ENCODE measurements at places on chromosomes 6 and 20.

- no peak for DNase-seq
Measured at GRCh38 chr20:47984437-47984836, 199.2 kb upstream of the SULF2 start.

GRCh38 chr20:58461899-58462298 is 53.3 kb downstream of the APCDD1L start:
- DNase-seq: no peak

DNA sequence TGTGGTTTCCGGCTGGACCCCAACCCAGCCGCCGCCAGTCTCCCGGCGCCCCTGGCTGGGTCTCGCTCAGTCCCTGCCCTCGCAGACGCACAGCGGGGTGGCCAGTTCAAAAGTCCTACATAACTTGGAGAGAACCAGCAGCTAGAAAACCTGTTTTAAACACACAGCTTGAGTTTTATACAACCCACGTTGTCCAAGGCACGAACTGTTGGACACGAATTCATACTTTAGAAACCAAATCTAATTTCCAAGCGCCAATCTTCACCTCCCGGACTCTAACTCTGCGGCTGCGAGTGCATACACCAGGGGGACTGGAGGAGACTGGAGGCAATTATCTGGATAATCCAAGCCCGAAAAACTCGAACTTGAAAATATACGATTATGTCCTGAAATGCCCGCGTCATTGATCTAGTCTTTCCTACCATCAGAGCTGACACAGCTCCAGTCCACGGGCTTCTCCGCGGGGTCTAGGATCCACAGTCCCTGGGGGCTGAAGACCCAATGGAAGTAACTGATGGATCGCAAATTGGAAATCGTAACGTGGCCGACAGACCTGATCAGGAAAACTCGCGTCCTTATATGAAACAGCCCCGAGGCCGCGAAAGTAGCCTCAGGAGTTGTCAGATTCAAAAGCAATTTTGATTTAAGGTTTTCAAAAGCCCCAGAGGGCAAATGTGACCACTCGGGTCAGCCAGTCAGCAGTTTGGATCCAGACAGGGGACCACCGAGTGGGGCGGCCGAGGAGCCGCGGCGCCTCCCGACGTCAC is 843 bp upstream of the HEY2 start:
- no peak for DNase-seq

GRCh38 chr6:152189736-152190135 is 382.3 kb downstream of the ESR1 start:
- no peak for DNase-seq

DNA sequence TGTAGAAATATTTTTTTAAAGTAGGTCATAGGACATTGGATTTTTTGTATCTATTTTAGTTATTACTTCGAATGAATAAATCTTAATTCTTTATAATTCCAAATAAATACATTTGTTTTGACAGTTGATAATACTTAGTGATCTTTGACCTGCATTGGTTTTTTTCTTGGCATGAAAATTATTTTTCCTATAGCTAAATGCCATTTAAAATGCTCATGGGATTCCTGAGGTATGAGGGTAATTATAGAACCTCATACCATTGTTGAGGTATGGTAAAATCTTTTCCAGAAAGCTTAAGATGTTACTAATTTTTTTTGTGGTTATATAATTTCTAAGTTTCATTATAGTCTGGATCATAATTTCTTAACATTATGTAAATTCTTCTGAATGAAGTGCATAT is 8.3 kb downstream of the PM20D2 start:
- no peak for DNase-seq

Data from stimulated activated CD8-positive, alpha-beta memory T cell treated with anti-CD3 and anti-CD28 coated beads, Interleukin-15, amount 100 ng/mL, for 24 hours (primary cell).